ENCODE measurements at places on chromosomes 16 and 17.

GRCh38 chr16:87017371-87018012, 299.7 kb downstream of the C16orf95 start:
- DNase-seq: no peak

DNA sequence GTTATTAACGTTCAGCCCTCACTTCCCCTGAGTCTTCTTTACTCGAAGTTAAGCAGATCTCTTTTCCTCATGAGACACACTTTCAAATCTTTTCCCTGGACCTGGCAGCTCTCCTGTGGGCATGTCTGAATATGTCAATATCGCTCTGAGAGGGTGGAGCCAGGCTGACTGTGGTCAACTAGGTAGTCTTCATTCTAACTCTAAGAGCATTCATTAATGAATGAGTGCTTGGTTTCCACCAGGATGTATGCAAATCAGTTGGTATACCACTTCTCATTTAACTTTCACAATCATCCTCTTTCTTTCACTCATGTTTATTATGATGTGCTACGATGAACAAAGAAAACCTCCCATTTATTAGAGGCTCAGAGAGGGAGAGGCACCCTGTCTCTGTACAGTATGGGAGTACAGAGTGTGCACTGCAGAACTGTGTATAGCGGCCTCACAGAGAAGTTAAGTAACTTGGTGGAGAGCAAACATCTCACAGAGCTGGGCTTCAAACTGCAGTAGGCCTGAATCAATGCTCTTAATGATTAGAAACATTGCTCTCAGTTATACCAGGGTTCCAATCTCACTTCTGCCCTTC, 39.9 kb downstream of the OTOA start:
- no peak for DNase-seq

GRCh38 chr17:50581316-50581715, 20.8 kb downstream of the CACNA1G start:
- DNase-seq: no peak

DNA sequence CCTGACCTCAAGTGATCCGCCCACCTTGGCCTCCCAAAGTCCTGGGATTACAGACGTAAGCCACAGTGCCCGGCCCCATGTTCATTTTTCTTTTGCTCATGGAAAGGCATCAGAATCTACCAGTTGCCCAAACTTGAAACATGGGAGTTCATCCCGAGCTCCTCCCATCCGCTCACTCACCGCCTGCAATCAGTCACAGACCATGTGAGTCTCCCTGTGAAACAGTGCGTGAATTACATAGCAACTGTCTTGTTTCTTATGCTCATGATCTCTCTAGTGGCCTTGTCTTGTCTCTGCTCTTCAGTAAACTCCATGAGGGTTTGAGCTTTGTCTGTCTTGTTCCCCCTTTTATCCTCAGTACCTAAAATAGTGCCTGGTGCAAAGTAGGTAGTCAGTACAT, 52.1 kb upstream of the TNRC6A start:
- DNase-seq: no peak

DNA sequence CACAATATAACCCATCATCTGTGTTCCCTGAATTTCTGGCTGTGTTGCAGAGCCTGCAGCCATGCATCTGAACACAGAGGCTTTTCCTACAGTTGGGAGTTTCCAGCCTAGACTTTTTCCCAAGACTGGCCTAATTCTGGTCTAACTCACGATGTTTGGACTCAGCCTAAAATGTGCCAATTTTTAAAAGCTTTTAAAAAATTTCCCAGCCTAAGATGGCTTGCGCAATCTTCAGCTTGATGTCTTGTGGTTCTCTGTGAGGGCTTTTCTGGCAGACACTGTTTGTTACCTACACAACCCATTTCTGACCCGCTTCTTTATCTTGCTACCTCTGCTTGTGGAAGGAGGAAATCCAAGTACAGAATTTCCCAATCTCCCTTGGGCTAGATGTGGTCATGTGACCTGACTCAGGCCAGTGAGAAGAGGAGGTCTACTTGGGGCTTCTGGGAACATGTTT, 72.7 kb upstream of the GAS7 start:
- DNase-seq: no peak

All from DMS79 (cell line).